Activated T-helper 1 cell treated with anti-CD3 and anti-CD28 coated beads, Interleukin-12 subunit alpha, Interleukin-12 subunit beta, Interleukin-2, Interleukin-4 antibody, amounts not matched to agents 30 ng/mL and 10 ng/mL and 1 ng/mL, durations not matched to agents 14 hours and 24 hours and 36 hours (primary cell): ENCODE measurements at places on chromosomes 2 and 18. TPM values are rescaled to one million over a fixed set of nuclear protein-coding genes. Genes with fewer than 3 reads are reported as not detected.

The NTSR2 gene
- not detected in 2 replicates for total RNA-seq

The RND3 gene
- total RNA-seq: not detected in 2 replicates

DNA sequence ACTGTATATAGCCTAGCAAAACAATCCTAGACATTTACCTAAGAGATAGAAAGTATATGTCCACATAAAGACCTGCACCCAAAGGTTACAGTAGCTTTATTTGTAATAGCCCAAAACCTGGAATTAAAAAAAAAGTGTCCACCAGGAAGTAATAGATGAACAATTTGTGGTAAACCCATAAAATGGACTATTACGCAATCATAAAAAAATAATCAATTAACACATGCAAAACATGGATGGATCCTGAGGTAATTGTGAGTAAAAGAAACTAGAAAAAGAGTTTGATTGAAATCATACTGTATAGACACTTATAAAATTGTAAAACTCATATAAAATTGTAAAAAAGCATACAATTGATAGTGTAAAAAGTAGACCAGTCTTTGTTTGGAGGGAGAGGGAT is 673.0 kb upstream of the ZNF804A start:
- H3K4me3 ChIP-seq: no peak overlapping the region
- H3K27ac ChIP-seq: no peak overlapping the region
- DNase-seq: no peak
- H3K36me3 ChIP-seq: no peaks in the 10 kb centered on the region

DNA sequence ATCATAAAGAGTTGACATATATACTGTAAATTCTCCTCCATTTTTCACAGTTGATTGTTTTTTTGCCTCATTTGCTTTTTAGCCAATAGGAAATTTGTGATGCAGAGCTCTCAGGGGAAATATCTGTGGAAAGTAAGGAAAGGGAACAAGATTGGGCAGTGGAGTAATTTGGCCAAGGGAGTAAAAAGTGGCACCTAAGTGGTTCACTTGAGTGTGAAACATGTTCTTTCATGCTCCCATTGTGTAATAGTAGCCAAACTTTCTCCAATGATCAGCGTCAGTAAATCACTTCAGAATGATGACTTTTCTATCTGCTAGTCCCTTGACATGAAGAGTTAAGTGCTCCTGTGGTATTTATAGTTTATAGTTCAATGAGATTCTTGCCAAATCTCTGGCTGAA is 141.9 kb upstream of the KCNJ3 start:
- no peaks in the 10 kb centered on the region for H3K4me1 ChIP-seq
- H3K36me3 ChIP-seq: no peaks in the 10 kb centered on the region
- DNase-seq: no peak
- no peak overlapping the region for H3K27ac ChIP-seq
